Glutamatergic neuron (in vitro differentiated cells): ENCODE measurements at places on chromosomes 13 and 19.

DNA sequence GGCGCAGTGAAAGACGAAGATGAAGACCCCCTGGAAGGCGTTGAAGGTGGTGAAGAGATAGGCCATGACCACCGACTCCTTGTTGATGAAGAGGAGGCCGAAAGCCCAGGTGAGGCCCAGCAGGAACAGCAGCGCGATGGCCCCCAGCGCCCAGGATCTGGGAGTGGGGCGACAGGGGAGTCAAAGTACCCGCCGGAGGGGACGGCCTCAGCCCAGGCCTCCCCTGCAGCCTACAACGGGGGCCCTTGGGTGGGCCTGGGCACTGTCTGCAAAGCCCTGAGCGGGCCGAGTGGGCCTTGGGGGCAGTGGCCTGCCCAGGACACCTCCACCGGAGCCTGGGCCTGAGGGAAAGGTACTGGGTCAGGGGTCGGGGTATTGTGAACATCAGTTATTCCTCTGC, 19.0 kb upstream of the ASF1B start:
- no peak for DNase-seq

DNA sequence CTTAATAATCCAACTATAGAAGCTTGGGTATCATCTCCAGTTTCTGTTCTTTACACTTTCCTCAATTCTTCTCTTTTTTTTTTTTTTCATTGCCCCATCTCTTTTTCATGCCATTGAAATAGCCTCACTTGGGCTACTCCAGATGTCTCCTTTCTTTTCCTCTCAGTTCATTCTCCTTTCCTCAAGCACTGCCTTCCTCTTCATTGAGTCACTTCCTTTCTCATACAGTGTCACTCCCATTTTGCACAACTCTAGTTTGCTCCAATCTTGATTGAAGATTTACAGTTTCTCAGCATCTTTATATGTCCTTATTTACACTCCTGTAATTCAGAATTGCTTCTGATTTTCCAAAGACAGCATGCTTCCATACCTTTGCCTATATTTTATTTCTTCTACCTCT, 61.3 kb downstream of the IPO5 start:
- DNase-seq: no peak

- peak; percentile 52 for DNase-seq
Measured at GRCh38 chr19:39310558-39311311, 9.9 kb downstream of the LRFN1 start.

GRCh38 chr13:112902101-112902651, 66.8 kb upstream of the MCF2L start:
- no peak for DNase-seq
